WTC11 (cell line): ENCODE measurements at places on chromosomes 6 and 20.
A peak's percentile ranks its signal among the peaks of the same experiment; 100 is the strongest.

DNA sequence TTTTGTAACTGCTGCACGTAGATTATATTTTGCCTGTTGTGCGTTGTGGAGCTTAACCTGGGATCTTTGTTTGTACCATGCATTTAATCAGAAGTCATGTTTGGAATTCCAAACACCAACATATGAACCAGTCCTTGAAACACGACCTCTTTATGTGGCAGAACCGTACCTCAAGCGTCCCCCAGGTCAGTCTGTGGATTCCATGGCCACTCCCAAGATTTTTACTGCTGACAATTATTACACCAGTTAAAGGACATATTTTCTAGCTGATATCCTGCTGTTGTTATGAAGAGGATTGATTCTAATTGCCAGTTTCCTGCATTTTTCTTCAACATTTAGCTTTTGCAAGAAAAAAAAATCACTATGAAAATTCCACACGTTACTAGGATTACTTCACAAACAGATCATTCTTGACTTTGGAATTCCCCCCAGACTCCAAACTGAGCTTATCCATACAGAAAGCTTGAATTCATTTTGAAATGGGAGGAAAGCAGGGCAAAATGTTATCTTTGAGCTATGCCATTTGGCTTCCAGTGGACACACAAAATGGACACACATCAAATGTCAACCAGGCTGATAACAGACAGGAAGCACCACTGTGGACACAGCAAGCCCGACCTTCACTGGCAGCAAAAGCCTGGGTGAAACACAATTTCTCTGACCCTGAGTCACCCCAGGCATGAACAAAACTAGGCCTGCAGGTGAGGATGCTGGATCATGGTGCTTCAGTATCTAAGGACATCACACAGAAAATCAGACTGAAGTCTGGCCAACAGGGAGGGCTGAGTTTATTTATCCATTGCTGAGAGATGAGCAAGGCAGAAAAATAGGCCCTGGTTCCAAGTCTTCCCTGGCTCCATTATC lies 542.9 kb upstream of the JAG1 start:
- no peak for DNase-seq

DNA sequence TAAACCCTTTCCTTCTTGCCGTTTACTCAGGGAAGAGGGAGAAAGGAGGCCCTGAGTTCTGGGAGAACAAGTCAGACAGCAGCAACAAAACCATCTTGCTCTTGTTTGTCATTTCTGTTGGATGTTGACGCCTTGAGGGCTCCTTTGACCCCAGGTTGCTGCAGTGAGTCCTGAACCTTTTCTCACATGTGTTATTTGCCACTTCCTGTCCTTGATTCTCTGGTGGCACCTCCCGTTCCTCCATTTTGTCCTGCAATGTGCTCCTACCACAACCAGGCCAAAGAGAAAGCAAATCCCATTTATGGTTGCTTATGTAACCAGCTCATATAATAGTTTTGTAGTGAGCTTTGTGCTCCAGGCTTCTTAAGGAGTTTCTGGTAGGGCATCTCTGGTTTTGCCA lies 66.6 kb upstream of the ADGRF4 start:
- DNase-seq = no peak

GRCh38 chr6:136967876-136968752 lies 46.0 kb downstream of the SLC35D3 start:
- peak; percentile 79 for DNase-seq

DNA sequence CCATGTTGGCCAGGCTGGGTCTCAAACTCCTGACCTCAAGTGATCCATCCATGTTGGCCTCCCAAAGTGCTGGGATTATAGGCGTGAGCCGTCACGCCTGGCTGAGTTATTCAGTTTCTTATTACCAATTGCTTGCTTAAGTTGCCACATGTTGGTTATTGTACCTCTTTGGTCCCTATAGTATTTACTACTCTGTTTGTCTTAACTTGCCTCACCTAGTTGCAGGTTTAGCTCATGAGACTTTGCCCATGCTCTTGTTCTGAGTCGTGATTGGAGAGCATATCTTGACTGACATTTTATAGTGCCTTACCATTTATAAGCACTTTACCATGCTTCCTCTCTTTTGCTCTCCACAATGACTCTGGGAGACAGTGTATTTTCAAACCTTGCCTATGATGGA lies 134.2 kb upstream of the HDGFL1 start:
- no peak for DNase-seq

- no peak for DNase-seq
Measured at GRCh38 chr6:157538168-157538567, 157.2 kb downstream of the ZDHHC14 start.

DNA sequence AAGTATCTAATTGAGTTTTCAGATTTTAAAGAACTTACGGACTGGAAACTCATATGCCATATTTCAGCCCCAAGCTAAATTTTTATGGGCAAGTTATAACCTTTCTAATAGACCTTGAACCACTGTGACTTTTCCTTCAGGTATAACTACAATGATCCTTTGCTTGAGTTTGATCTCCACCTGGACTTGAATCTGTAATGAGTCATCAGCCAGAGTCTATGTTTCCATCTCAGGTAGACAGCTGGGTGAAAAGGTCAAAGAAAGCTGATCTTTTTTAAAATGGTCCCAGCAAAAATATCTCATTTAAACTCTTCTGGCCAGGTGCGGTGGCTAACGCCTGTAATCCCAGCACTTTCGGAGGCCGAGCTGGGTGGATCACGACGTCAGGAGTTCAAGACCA lies 88.4 kb upstream of the SGK1 start:
- DNase-seq = no peak

DNA sequence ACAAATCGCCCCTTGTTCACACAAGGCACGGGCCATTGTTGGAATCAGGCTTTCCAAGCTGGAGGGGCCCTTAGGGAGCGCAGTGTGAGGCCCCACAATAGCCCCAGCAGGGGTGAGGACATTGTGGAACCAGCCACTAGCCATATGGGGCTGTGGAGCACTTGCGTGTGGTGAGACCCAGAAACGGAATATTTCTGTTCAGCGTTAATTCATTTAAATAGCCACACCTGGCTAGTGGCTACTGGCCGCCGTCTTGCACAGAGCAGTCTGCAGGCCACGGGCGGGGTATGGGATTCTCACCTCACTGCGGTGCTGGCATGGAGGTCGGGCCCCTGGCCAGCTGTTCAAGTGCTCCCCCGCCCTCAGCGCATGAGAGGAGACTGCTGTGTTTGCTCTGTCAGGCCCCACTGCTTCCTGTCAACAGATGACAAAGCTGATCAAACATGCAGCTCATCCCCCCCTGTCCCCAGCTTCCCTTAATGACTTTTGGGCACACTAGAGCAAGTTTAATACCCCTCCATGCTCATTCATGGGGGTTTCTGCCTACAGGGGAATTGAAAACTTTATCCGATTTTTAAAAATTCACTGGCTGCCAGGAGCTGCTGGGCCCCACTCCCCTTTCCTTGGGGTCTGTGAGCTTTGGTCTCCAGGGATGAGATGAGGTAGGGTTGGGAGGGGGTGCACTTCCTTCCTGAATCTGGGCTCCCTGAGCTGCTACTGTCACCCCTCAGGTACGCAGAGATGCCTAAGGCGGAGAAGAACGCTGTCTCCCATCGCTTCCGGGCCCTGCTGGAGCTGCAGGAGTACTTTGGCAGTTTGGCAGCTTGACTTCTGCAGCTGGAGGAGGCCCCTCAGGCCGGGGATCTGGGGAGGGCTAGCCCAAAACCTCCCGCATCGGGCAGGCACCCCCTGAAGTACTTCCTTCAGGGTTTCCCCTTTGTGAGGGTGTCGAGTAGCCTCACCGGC lies 13.6 kb downstream of the ITPA start:
- no peak for DNase-seq

DNA sequence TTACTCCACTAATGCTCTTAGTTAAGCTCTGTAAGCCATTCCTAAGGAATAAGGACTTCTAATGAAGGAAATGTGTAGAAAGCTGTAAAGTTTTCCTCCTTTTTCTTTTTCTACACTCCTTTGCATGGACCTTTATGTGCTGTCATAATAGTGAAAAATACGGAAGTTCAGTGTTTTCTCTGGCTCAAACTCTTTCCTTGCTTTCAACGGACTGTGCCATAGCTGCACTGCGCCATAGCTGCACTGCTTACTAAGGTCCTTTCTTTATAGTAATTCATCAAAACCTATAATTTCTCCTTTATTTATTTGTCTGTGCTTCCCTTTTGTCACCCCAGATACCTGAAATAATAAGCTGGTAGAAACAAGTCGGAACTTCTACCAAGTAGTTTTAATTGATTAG lies 67.3 kb downstream of the RNF144B start:
- DNase-seq = no peak

DNA sequence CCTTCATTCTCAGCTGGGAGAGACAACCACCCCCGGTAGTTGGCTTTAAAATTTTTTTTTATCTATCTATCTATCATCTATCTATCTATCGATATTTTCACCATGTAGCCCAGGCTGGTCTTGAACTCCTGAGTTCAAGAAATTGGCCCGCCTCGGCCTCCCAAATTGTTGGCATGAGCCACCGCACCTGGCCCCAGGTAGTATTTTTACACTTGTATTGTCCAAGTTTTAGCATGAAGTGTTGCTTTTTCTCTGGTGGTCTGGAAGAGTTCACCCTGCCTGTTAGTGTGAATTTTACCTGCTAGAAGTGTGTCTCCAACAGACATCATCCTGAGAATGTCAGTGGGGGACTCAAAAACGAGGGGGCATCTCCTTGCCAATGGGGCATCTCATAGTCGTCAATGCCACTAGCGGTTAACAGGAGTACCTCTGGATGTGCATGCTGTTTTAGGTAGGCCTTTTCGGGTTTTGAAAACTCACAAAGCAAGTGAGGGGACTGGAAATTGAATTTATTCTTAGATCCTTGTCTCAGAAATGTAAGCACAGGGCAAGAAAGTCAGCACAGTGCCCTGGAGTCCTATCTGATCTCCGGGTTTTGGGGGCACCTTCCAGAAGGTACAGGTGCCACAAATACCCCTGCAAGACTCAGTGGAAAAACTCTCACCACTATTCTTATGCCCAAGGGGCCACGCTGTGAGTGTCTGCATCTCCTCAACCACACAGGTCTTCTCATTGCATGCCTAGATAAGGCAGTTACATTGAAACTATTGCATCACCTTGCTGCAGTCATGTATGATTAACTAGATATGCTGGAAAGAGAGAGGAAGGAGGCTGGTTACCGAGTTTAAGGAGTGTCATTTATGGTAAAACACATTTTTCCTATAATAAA lies 37.1 kb downstream of the TNFAIP3 start:
- DNase-seq = no peak

DNA sequence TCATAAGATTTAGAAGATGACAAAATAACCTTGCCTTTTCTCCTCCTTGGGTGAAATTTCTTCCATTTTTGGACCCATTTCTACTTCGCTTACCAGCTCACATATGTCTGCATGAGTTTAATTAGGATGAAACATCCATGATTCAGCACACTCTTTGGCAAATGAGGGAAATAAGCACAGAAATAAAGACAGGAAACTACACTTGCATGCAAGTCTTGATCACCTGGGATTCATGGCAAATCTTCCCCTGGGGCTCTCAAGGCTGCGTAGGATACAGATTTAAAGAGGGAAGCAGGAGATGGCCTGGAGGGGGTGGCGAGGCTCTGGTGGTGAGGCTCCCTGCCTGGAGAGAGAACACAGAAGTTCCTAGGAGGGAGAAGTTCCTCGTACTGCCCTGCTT lies 147.8 kb downstream of the EDN3 start:
- no peak for DNase-seq

GRCh38 chr6:43242908-43243663 lies at the start of gene TTBK1:
TSS of gene TTBK1 (plus strand) at chr6:43243481. CDS start at chr6:43246661, 3,180 bp downstream.
- DNase-seq = peak; percentile 51

GRCh38 chr6:44100088-44100550 lies 27.1 kb downstream of the MRPL14 start:
- peak; percentile 37 for DNase-seq

DNA sequence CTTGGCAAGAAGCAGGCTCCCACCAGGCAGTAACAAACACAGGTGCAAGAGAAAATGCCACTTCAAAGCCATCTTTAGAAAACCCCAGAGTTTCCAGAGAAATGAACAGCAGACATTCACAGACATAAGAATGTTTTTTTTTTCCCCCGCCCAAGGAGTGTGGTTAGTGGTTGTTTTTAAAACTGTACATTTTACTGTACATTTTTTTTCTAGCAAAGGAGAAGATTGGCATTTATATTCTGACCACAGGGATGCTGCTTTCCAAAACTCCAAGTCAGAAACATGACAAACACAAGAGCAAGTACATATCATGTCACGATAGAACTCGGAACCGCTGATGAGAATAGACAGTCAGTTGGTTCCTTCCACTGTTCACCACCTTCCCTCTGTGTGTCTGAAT lies 197.9 kb downstream of the LRFN2 start:
- DNase-seq = no peak

- DNase-seq = no peak
Measured at GRCh38 chr6:92723390-92723931, 695.9 kb downstream of the EPHA7 start.

GRCh38 chr6:16277101-16277981 lies 39.0 kb downstream of the GMPR start:
- peak; percentile 82 for DNase-seq

DNA sequence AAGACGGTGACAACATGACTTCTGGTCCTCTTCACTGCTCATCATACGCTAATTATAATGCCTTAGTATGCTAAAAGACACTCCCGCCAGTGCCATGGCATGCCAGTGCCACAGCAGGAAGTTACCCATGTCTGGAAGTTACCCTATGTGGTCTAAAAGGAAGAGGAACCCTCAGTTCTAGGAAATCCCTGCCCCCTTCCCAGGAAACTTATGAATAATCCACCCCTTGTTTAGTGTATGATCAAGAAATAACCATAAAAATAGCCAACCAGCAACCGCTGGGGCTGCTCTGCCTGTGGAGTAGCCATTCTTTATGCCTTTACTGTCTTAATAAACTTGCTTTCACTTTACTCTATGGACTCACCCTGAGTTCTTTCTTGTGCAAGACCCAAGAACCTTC lies 15.8 kb upstream of the SERPINB9 start:
- DNase-seq = no peak

GRCh38 chr20:5945963-5946362 lies 4.4 kb downstream of the TRMT6 start:
- no peak for DNase-seq

- DNase-seq = peak; percentile 44
Measured at GRCh38 chr6:106360989-106361430, 493 bp downstream of the CRYBG1 start.

GRCh38 chr6:45718131-45718530 lies 297.5 kb downstream of the CLIC5 start:
- no peak for DNase-seq

GRCh38 chr6:41551086-41551700 lies 5.0 kb downstream of the FOXP4 start:
- DNase-seq = no peak

DNA sequence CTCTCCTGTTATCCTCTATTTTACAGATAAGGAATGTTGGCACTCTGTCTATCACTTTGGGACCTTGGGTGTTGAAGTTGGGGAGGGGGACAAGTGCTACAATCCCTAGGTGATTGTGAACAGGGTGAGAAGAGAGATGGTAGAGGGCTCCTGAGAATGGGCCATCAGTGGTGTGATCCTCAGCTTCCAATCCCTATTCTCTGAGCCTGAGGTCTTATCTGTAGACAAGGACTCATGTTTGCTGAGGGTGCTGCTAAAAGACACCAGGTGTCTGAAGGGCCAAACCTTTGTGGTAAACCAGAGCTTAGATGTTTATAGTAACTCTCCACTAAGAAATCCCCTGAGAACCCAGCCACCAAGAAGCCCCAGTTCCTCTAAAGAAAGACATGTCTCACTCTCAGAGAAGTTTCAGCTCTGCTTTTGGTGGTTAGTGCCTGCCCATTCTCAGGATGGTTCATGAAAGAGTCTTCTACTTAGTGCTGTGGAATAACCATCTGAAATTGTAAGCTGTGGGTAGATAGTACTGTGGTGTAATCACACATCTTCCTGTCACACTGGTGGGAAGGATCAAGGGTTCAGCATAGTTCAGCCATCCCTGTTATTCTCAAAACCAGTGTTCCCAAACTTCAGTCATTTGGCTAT lies 58.2 kb upstream of the IL20RA start:
- DNase-seq = no peak

GRCh38 chr20:48599748-48600469 lies 227.9 kb downstream of the PREX1 start:
- DNase-seq = peak; percentile 3
